ENCODE measurements at places on chromosomes 7 and 10. TPM values are rescaled to one million over a fixed set of nuclear protein-coding genes. Genes with fewer than 3 reads are reported as not detected.

RAMP3 gene
- 0.86 TPM for polyA plus RNA-seq

FLNC gene
- not detected for polyA plus RNA-seq

PRF1 gene
- polyA plus RNA-seq: not detected

CRHR2 gene
- not detected for polyA plus RNA-seq

CBLL1 gene
- 17.2 TPM for polyA plus RNA-seq

ASZ1 gene
- polyA plus RNA-seq: not detected

METTL27 gene
- 1.1 TPM for polyA plus RNA-seq

Data from Purkinje cell (primary cell).